ENCODE measurements at places on chromosomes 16 and 17.
A peak's percentile ranks its signal among the peaks of the same experiment; 100 is the strongest.

DNA sequence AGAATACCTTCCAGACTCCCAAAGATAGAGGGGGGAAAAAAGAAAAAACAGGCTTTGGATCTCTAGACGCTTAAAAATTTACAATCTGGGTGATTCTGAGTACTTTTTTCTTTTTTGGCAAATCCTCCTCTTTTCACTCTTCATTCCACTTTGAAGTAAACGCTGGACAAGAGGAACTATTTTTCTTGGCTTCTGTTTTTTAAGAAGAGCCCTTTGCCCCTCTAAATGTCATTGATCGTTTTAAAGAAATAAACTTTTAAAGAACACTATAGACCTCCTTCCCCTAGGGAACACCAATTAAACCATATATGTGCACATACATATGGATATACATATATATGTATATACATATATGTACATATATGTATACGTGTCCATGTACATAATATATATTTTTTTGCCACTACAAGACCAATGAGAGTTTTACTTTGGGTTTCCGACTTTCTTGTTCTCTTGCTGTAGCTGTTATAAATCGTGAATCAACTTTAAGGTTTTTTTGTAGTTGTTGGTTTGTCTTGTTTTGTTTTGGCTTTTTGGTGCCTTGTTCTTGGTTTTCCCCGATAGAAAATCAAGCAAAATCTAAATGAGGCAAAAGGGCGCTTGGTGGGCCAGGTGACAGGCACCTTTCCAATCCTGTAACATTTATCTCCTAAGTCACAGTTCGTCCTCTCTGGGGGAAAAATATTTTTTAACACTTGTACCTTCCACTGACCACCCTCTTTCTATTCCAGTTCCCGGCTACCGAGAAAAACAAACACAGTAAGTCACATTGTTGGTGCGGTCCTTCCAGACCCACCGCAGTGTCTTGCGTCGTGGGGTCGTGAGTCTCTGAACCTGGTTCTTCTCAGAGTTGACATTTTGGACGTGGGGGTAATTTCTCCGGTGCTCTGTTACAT, 4.4 kb downstream of the FOXF1 start:
- no peak overlapping the region for H3K4me3 ChIP-seq
- DNase-seq, result no peak
- peaks cover 2% of the 10 kb centered on the region for H3K36me3 ChIP-seq
- H3K27ac ChIP-seq, result peak overlapping the region; percentile 58
- H3K27me3 ChIP-seq, result peaks cover 98% of the 10 kb centered on the region
- peaks cover 7% of the 10 kb centered on the region for H3K4me1 ChIP-seq

- H3K27me3 ChIP-seq, result peaks cover 39% of the 10 kb centered on the region
- H3K4me3 ChIP-seq, result no peak overlapping the region
- H3K4me1 ChIP-seq, result peaks cover 5% of the 10 kb centered on the region
- no peak overlapping the region for H3K27ac ChIP-seq
Measured at GRCh38 chr17:15269780-15270089, 4.6 kb upstream of the PMP22 start.

DNA sequence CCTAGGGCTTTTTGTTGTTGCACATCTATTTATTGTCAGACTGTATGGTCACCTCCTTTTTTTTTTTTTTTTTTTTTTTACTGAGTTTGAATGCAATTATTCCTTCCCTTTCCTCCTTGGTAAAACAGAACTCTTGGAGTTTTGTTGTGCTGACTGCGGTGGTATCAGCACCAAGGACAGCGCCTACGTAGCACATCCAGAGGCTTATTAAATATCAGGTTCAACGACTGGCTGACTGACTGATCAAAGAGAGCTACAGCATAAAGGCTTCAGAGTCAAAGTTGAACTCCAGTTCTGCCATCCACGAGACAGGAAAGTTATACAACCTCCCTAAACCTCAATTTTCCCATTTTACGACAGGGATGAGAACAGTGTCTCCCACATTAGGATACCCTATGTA, 86.1 kb upstream of the RBFOX1 start:
- H3K4me1 ChIP-seq, result no peaks in the 10 kb centered on the region
- no peak overlapping the region for H3K4me3 ChIP-seq
- H3K27me3 ChIP-seq, result no peaks in the 10 kb centered on the region
- no peaks in the 10 kb centered on the region for H3K36me3 ChIP-seq
- no peak for DNase-seq
- H3K27ac ChIP-seq, result no peak overlapping the region

GRCh38 chr17:17044846-17045561, 2.7 kb downstream of the MPRIP start:
- H3K4me3 ChIP-seq, result peak overlapping the region; percentile 96
- peak overlapping the region; percentile 75 for H3K27ac ChIP-seq
- DNase-seq, result peak; percentile 32
- H3K27me3 ChIP-seq, result peaks cover 6% of the 10 kb centered on the region
- H3K4me1 ChIP-seq, result peaks cover 57% of the 10 kb centered on the region

GRCh38 chr17:74478420-74479100, 12.1 kb downstream of the CD300A start:
- H3K4me3 ChIP-seq, result peak overlapping the region; percentile 49
- peaks cover 74% of the 10 kb centered on the region for H3K36me3 ChIP-seq
- H3K27me3 ChIP-seq, result peaks cover 44% of the 10 kb centered on the region
- H3K27ac ChIP-seq, result peak overlapping the region; percentile 78
- peak; percentile 59 for DNase-seq

GRCh38 chr17:6254036-6254435, 180.9 kb downstream of the AIPL1 start:
- DNase-seq, result no peak
- H3K4me3 ChIP-seq, result no peak overlapping the region
- H3K4me1 ChIP-seq, result no peaks in the 10 kb centered on the region
- no peaks in the 10 kb centered on the region for H3K36me3 ChIP-seq
- no peak overlapping the region for H3K27ac ChIP-seq

DNA sequence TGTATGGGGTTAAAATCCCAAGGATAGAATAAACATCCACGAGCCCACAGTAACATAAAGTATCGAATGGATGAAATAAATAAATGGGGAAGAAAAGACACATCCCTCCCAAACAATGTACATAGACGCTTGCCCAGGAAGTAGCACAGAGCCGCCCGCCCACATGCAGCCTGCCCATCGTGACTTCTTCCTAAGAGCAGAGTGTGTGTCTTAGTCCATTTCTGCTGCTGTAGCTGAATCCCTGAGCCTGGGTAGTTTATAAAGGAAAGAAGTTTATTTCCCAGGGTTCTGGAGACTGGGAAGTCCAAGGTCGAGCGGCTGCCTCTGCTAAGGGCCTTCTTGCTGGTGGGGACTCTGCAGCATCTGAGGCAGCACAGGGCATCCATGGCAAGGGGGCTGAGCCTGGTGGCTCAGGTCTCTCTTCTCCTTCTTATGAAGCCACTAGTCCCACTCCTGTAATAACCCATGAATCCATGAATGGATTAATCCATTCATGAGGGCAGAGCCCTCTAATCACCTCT, 39.4 kb upstream of the ZNF469 start:
- H3K4me1 ChIP-seq, result peaks cover 5% of the 10 kb centered on the region
- H3K27me3 ChIP-seq, result peaks cover 4% of the 10 kb centered on the region
- H3K36me3 ChIP-seq, result no peaks in the 10 kb centered on the region
- no peak for DNase-seq
- H3K27ac ChIP-seq, result no peak overlapping the region
- no peak overlapping the region for H3K4me3 ChIP-seq

GRCh38 chr17:80413771-80414507, 1.0 kb upstream of the ENDOV start:
- H3K36me3 ChIP-seq, result peaks cover 3% of the 10 kb centered on the region
- peaks cover 36% of the 10 kb centered on the region for H3K27me3 ChIP-seq
- peak overlapping the region; percentile 6 for H3K27ac ChIP-seq
